Activated CD8-positive, alpha-beta T cell treated with anti-CD3 and anti-CD28 coated beads, Interleukin-2, amount 10 ng/mL, durations not matched to agents 7 days and 5 days (primary cell): ENCODE measurements at places on chromosomes 2 and 18.

DNA sequence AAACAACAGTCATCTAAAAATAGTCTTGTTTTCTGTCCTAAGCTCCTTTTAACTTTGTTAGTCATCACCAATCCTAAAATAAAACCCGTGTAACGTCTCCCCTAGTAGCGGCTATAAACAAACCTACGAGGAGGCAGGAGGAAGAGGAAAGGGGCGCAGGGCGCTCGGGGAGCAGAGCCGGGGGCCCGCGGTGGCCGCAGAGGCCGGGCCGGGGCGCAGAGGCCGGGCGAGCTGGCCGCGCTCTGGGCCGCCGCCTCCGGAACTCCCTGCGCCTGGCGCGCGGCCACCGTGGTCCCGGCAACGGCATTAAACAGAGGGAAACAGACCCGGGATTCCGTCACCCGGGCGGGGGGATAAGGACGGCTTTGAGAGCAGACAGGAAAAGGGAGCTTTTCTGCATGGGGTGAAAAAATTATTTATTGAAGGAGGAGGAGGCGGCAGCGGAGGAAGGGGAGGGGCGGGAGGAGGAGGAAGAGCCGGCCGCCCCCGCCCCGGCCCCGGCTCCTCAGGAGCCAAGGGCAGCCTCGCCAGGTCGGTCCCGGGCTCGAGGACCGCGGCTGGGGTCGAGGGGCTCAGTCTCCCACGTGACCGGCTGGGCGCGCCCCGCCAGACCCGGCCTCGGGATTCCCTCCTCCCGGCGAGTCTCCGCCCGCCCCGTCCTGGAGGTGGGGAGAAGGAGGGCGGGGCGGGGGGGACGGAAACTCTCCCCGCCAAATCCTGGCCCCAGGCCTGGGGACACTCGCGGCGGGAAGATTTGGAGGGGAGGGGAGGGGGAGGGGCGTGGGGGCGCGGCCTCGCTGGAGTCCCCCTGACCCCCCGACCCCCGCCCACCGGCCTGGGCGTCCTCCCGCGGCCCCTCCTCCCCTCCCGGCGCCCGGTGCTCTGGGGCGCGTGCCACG is 1.8 kb upstream of the NFATC1 start:
- peak; percentile 44 for DNase-seq

DNA sequence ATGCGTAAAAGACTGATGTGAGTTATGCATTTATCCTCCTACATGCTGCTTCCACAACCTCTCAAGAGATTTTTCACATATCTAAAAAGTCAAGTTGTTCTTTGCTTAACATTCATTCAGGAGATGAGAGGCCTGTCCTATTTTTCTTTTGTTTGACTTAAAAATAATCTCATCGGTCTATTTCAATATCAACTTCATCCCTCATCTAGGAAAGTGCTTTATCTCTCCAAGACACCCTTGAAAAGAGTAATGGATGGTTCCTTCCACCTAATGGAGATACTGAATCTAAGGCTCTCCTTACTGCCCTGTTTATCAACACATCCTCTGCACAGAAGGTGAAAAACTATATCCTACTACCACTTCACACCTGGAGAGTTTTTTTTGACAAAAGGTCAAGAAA is 2.4 kb downstream of the NFE2L2 start:
- DNase-seq = no peak

DNA sequence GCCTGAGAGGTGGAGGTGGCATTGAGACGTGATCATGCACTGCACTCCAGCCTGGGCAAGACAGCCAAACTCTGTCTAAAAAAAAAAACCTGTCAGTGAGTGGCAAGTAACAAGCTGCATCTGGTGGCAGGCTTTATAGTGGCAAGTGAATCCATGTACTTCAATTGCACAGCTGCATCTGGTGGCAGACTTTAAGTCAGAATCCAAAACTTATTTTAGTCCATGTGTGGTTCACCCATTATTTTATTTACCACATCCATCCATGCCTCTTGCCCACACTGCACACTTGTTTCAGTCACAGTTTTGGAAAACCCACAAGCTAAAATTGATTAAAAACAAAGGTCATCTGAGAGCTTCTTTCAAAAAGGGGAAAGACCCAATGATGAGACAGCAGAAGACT is 1636.4 kb upstream of the NXPH2 start:
- no peak for DNase-seq

- DNase-seq = peak; percentile 95
Measured at GRCh38 chr2:203706403-203706802, at the start of gene CD28. Gene CD28, plus strand, starts transcription at chr2:203706639. Its CDS starts 58 bp downstream, at chr2:203706697.

- DNase-seq = no peak
Measured at GRCh38 chr2:166341426-166341825, 34.3 kb downstream of the SCN9A start.

DNA sequence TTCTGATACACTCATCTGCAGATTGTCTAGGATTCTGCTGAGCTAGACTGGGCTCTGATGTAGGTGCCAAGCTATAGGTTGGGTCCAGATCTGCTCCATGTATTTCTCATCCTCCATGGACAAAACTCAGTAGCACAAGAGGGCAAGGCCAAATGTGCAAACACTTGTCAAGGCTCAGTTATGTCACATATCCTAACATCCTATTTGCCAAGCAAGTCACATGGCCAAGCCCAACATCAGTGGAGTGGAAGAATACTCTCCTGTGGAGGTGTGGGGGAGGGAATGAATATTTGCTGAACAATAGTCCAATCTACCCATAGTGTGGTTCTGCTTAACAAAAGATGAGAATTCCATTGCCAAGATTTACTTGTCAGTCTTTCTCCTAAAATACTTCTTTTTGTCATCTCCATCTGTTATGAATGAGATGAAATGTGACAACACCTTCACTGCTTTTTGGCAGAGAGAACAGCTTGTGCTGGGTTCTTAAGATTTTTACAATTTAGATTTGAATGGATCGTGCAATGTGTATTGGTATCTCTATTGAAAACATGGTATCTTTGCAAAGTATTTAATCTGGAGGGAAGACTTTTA is 89.9 kb downstream of the OXER1 start:
- DNase-seq = no peak

DNA sequence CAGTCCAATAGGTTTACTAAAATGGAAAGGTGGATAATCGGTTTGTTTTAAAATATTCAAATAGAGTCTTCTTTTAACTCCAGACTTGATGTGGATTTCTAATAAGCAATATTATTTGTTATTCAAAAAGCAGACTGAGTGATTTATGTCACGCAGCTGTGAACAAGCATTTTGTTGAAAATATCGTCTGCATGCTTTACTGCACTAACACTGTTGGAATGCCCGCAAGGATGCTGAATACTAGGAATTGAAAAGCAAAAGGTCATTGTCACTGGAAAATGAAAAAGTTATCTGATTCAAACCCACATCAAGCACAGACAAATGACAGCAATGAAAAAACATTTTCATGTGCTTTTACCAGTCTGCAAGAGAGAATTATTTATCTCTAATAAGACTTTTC is 31.1 kb downstream of the CHN1 start:
- no peak for DNase-seq

- DNase-seq = peak; percentile 55
Measured at GRCh38 chr18:3605954-3606443, 156.0 kb downstream of the TGIF1 start.

GRCh38 chr2:47499621-47500309 is 96.8 kb downstream of the MSH2 start:
- DNase-seq = no peak

DNA sequence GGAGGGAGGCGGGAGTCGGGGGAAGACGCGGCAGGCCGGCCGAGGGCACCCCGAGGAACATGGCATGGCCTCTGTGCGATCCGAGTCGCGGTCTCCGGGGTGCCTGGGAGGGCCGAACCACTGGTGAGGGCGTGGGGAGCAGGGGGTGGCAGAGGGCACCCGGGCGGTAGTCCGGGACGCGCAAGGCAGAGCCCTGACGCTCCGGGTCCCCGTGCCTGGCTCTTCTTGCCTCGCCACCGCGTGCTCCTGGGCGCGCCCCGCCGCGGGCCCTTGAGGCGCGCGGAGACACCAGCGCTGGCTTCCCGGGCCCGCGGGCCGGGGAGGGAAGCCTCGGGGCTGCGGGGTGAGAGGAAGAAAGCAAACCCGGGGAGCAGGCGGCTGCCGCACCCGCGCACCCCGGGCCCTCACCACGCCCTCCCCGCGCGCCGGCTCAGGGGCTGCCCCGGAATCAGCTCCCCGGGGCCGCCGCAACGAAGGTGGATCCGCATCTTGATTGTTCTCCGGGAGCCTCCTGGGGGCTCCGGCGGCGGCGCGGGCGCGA is 4.3 kb downstream of the SOX11 start:
- no peak for DNase-seq

DNA sequence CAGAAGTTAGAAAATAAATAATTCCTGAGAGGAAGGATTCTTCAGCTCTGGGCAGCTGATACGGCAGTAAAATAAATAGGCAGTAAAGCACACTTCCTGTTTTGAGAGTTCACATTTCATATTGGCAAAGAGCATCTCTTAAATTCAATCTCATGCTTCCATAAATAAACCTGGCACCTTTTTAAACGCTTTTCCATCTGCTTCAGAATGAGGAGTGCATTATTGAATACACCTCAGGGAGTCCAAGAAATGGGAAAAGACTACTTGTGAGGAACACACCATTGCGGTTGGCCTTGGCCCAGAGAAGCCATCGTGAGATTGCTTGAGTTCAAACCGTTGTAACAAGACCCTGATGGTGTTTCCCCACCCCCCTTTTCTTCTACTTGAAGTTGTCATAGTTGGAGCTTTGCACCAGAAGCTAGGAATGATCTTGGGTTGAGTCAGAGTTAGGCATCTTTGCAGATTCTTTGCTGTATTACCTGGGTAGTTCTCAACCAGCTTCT is 123.9 kb downstream of the RDH14 start:
- DNase-seq = no peak

DNA sequence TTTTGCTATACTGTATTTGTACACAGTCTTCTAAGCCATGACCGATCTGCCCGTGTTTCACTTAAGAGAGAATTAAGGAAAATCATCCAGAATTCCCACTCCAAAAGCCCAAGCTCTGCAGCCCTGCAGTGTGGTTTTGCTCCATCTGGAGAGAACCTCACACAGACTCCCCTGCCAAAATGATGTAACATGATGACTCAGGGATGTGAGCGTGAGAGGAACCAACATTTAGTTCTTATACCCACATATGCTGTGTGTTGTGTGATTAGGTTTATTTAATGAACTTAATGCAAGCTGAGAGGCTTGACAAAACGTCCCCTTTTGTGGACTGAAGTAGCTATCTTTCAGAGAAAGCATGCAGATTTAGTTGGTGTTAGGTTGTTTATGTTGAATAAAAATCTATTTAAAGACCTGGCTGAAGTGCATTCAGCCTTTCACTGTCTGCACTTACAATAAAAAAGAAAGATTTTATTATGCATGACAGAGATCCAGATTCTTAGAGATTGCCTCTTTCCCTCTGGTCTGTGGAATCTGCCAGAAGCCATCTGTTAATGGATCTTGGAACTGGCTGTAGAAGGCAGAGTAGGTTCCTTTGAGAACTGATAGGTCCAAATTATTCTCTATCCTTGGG is 6.3 kb downstream of the RAB12 start:
- no peak for DNase-seq

DNA sequence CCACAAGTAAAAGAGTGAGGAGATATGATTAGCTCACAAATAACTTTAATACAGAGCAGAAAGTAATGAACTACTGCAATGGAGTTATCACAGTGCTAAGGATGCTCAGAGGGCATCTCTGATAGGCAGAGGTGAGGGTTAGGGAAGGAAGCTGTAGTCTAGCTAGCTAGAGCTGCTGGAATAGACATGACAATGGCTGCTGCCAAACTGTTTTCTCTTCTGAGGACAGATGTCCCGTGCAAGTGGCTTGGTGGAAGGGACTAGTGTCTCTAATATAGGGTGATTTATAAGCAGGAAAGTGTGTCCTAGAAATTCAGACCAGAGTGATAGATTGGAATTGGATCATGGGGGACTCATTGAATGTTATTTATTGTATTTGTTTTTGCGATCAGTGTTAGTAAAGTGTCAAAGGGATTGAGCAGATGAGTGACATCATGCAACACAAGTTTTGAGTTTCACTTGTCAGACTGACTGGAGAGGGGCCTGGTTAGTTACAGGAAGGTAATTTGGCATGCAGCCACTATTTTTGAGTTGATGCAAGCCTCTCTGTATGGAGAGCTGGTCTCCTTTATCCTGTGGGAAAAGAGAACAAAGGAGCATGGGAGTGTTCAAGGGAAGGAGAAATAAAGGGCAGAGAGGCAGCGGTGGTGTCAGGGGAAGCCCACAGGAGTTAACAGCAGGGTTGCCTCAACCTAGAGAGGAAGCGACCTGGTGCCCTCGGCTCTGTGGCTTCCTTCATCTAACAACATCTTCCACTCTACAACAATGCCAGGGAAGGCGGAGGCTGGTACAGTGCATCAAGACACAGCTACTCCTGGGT is 1.9 kb downstream of the CTLA4 start:
- peak; percentile 65 for DNase-seq

- DNase-seq = no peak
Measured at GRCh38 chr2:855177-855576, 95.5 kb upstream of the SNTG2 start.

DNA sequence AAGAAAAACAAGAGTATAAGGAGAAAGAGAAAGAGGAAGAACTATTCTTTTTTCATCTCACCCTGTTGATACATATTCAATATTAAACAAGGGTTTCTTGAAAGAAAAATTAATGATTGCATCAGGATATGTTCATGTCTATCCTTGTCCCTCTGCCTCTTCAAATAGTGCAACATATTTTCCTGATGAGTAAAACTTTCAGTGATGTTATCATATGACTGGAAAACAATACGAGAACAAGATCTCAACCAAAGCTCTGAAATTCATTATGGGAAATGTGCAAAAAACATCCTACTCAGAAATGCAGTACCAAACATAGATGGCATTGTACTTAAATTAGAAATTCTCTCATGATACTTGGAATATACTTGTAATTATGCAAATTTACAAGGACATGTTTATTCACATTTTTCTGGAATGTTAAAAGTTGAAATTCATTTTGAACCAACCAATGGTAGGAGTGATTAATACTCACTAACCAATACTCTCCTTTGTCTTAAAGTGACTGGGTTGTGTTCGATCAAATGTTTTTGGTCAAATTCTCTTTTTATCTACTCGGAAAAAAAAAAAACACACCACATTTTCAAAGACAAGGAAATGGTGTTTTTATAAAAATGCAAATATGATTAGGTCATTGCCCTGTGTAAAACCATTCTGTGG is 148.9 kb upstream of the GULP1 start:
- no peak for DNase-seq

DNA sequence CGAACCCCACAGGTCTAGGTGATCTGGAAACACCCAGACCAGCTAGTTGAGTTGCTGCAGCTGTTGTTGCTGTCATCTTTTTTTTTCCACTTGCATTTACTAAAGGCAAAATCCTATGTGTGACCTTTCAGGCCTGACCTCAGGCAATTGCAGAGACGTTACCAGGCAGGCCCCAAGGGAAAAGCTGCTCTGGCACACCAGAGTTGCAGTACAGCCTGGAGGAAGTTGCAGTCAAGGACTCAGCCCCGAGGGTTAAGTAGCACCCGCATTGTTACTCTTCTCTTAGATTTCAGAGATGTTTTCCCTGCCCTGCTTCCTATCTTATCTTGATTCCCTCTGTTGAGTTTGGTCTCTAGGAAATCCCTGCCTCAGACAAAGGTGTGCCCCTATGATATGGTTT is 45.2 kb upstream of the SMAD2 start:
- no peak for DNase-seq

GRCh38 chr2:193894081-193894480 is 1699.3 kb upstream of the TMEFF2 start:
- no peak for DNase-seq

- DNase-seq = no peak
Measured at GRCh38 chr18:52313213-52313612, 26.8 kb upstream of the DCC start.
